Esophagus squamous epithelium (tissue), 5 donors: ENCODE measurements at places on chromosomes 7 and 10.

DNA sequence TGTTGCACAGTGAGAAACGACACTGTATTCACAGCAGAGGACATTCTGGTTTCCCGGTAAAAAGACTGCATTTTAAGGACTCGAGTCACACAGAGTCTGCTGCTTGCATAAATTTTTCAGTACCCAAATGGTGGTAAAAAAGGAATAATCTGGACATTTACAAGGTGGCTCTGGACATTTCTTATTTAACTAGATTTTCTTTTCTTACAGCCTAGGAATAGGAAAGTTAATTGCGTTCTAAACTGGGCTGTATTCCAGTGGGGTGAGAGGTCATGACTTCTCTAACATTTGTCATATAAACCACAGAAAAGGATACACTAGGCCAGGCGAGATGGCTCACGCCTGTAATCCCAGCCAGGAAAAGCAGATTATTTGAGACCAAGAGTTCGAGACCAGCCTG lies 237.5 kb upstream of the KLF6 start:
- no peak for DNase-seq
- H3K36me3 ChIP-seq: no peaks in the 10 kb centered on the region
- no peak overlapping the region for H3K4me3 ChIP-seq

DNA sequence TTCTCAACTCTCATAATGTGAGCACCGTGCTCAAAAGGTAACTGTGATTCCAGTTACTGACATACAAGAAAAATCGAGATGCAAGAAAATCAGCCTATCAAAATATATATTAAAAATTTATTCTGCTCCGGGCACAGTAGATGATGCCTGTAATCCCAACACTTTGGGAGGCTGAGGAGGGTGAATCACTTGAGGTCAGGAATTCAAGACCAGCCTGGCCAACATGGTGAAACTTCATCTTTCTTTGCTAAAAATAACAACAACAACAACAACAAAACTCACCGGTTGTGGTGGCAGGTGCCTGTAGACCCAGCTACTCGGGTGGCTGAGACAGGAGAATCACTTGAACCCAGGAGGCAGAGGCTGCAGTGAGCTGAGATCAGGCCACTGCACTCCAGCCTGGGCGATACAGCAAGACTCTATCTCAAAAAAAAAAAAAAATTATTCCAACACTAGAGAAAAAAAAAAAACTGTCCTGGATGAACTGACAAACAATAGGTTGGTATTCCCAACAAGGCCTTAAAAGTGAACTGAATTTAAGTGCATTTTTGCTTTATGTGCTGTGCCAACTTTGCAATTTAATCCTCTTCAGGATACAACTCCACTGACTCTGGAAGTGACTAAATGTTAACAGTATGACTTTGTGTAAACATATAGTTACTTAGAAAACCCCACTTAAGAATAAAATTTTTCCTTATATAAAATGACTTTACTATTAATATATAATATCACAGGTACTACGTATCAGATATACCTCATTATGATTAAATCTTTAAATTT lies 51.1 kb downstream of the JMJD1C start:
- DNase-seq: no peak
- no peaks in the 10 kb centered on the region for H3K4me1 ChIP-seq
- no peak overlapping the region for H3K4me3 ChIP-seq
- no peaks in the 10 kb centered on the region for H3K27me3 ChIP-seq

DNA sequence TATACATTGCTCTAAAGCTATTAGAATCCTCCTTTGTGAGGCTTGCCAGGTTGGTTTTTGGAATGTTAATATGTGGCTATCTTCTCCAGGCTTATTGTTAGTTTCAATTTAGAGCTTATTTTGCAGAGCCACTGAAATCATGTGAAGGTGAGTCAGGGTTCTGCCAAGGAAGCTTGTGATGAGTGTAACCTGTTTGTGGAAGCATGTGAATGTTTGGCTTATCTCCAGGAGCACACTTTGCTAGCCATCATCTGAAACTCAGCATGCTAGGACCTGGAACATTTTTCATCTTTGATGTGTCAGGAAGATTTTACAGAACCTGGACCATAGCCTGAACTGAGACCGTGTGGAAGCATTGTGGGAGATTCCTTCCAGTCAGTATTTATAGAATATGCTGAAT lies 197.3 kb downstream of the PPP1R9A start:
- peaks cover 7% of the 10 kb centered on the region for H3K4me1 ChIP-seq
- no peaks in the 10 kb centered on the region for H3K27me3 ChIP-seq
- no peak for DNase-seq
- no peak overlapping the region for H3K27ac ChIP-seq

DNA sequence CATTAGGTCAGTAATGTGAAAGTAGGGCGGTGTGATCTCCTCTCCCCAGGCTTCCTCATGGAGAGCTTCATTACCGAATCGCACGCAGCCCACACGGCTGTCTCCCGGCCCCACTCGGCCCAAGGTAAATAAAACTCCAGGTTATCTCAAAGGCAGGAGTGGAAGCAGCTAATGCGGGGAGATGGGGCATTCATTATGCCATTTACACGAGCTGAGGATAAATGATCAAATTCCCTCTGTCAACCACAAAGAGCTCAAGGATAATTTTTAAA lies 93.5 kb downstream of the ADARB2 start:
- no peaks in the 10 kb centered on the region for H3K27me3 ChIP-seq
- H3K4me3 ChIP-seq: no peak overlapping the region
- H3K27ac ChIP-seq: no peak overlapping the region
- no peaks in the 10 kb centered on the region for H3K4me1 ChIP-seq
- no peak for DNase-seq

- no peak overlapping the region for H3K4me3 ChIP-seq
- no peaks in the 10 kb centered on the region for H3K27me3 ChIP-seq
- no peak overlapping the region for H3K27ac ChIP-seq
- no peak for DNase-seq
- H3K4me1 ChIP-seq: no peaks in the 10 kb centered on the region
These were observed 133.5 kb downstream of the CHN2 start for GRCh38 chr7:29328045-29328444.

GRCh38 chr10:260819-261429 lies 125.7 kb downstream of the ZMYND11 start:
- DNase-seq: no peak
- no peak overlapping the region for H3K4me3 ChIP-seq
- no peaks in the 10 kb centered on the region for H3K4me1 ChIP-seq
- no peak overlapping the region for H3K27ac ChIP-seq
